T-helper 17 cell (primary cell): ENCODE measurements at places on chromosomes 16 and 17. TPM values are rescaled to one million over a fixed set of nuclear protein-coding genes. Genes with fewer than 3 reads are reported as not detected.

Gene ACSM5
- total RNA-seq, result not detected

Gene KRT9
- total RNA-seq, result not detected

Gene PNMT
- not detected for total RNA-seq

Gene ERN2
- not detected for total RNA-seq

Gene UMOD
- not detected for total RNA-seq

Gene CSH2
- total RNA-seq, result 3.6 TPM

Gene NPIPA5
- 12.3 TPM for total RNA-seq

Gene CBLN1
- not detected for total RNA-seq

Gene CEP95
- 143 TPM for total RNA-seq

Gene ENPP7
- total RNA-seq, result not detected

Gene KCNH6
- not detected for total RNA-seq

Gene OR3A3
- not detected for total RNA-seq

Gene VWA3A
- 0.90 TPM for total RNA-seq

Gene PRDM7
- not detected for total RNA-seq

Gene CCL16
- not detected for total RNA-seq

Gene MRM3
- total RNA-seq, result 29.6 TPM

Gene TMED6
- not detected for total RNA-seq

Gene BCKDK
- total RNA-seq, result 9.9 TPM

Gene CHST5
- 0.16 TPM for total RNA-seq

Gene TP53TG3F
- total RNA-seq, result not detected

Gene DRG2
- 52.3 TPM for total RNA-seq

Gene GNAO1
- 7.0 TPM for total RNA-seq

Gene LPO
- total RNA-seq, result 0.44 TPM
